COLO829 (cell line): ENCODE measurements at places on chromosomes 7 and 10.
A peak's percentile ranks its signal among the peaks of the same experiment; 100 is the strongest.

- peak; percentile 52 for DNase-seq
Observed at GRCh38 chr7:130982160-130982638, 248.2 kb upstream of the KLF14 start.

DNA sequence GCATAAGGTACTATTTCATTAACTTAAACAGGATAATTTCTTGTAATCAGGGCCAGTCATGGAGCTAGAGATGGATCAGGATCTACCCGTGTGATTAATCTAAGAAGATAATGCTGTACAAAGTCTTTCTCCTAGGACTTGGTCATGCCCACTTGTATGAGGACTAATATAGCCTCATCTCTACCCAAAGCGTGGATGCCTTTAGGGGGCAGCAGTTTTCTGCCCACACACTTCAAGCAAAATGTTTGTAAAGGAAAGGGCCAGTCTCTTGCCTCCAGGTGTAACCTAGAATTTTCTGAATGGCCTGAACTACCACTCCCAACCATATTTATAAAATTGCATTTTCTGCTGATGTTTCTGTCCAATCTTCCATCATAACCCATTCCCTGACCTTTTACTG, 764.0 kb upstream of the IGFBP3 start:
- no peak for DNase-seq

DNA sequence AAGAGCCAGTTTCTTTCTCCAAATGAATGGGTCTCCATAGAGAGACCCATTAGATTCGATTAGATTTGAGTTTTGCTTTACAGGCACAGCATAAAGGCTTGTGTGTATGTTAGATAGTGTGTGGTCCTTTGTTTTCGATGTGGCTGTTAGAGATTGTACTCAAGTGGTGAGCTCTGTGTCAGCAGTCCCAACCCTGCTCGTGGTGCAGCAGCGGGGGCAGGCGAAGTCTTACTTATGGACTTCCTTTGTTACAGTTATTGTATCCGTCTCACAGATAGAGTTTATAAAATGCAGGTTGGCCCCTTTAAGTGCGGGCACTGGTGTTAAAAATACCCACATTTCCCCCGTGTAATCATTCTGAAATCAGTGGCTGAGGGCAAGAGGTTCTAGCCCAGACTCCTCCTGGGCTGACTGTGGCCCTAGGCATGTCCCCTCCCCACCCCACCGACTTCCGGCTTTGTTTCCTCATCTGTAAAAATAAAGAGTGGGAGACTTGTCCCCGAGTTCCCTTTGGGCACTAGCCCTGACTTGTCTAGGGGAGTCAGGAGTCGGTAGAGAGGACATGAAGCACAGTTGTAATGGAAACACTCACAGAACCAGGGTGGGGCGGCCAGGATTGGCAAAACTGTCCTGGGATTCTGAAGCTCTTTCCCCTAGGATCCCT, 28.6 kb downstream of the MTURN start:
- DNase-seq, result peak; percentile 79

GRCh38 chr7:138768241-138768640, 29.6 kb upstream of the TMEM213 start:
- DNase-seq, result peak; percentile 41

DNA sequence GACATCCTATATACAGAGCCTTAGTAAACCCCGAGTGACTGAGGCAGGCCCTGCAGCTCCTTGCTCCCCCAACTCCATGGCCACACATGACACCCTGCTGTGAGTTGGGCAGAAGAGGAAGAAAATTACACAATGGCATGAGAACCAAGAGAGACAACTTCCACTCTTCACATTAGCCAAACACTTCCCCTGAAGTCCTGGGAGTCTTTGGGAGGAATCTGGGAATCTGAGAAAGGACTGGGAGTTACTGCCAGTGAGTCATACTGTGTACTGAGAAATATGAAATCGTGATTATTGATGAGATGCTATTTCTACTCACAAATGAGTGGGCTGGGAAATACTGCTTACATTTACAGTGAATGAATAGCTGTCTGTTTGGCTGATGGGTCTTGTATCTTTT, 116.6 kb downstream of the SPAG6 start:
- peak; percentile 40 for DNase-seq

GRCh38 chr7:98591926-98592325, 25.2 kb upstream of the NPTX2 start:
- DNase-seq, result no peak

- peak; percentile 85 for DNase-seq
Observed at GRCh38 chr7:5591278-5591874, 167.7 kb upstream of the TNRC18 start.

- DNase-seq, result no peak
Observed at GRCh38 chr7:136956671-136957070, 88.2 kb downstream of the CHRM2 start.

DNA sequence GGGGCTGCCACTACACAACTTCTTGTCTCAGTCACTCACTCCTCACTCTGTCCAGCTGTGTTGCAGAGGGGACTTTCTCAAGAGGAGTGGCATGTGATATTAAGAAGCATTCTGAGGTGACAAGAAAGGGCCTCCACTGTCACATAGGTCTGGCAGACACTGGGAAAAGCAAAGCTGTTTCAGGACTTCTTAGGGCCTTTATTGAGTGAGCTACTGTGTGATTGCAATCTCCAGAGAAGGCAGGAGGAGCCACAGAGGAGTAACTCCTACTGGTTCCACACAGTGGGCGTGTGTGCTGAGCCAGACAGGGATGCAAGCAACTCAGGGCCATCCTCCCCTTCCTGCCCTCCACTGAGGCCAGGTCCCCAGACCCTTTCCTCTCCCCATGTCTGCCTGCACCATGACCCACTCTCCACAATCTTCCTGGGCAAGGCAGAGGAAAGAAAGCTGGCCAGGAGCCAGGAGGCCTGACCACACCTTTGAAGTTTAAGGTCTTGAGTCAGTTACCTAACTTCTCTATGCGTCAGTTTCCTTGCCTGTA, 262.0 kb upstream of the ZMIZ1 start:
- no peak for DNase-seq

DNA sequence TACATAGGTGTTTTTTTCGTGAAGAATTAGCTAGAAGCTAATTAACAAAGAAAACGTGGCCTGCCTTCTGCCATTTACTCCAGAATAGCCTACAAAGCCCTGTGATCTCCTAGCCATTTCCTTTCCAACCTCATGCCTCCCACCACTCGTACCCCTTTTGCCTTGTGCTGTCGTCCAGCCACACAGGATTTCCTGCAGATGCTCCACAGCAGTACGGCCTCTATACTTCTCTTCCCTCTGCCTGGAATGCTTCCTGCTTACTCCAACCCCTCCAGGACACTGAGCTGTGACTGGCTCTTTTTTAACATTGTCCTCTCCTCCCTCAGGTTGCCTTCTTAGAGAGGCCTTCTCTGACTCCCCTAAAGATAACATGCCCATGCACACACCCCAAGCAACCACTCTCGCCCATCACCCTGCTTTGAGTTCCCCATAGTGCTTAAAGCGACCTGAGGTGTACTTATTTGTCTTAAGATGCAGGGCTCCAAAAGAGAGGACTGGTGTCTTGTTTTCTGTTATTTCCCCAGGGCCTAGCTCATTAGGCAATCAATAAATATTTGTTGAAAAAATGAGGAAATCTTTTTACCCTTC, 32.7 kb downstream of the STK17A start:
- no peak for DNase-seq

- DNase-seq, result no peak
Observed at GRCh38 chr7:151677581-151678226, 158.0 kb upstream of the RHEB start.

GRCh38 chr10:33982995-33983394, 648.5 kb upstream of the NRP1 start:
- DNase-seq, result no peak
